ENCODE measurements at places on chromosomes 6 and 20.

DNA sequence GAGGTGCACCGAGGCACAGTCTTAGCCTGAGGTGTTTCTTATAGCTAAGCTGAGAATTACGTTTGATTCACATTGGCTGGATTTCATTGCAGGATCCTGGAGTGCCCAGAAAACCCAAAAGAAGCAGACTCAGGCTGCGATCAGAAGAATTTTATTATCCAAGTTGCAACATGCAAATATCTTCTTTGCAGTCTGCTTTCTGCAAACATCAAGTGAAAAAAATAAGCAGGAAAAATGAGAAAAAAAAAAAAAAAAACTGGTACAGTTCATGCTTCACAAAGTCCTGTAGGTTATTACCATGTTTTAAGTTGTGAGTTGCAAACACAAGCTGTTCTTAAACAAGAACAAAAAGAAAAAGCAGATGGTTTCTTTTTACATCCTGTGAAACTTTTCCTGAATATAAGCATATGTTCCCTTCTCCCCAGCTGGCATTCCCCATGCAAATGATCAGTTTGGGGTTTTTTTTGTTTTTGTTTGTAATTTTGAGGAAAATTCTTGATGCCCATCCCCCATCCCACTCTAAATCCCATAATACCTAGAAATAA lies 349.0 kb downstream of the CBLN4 start:
- no peak for DNase-seq

- DNase-seq: no peak
These were observed 142.3 kb downstream of the ATXN1 start for GRCh38 chr6:16618962-16619361.

DNA sequence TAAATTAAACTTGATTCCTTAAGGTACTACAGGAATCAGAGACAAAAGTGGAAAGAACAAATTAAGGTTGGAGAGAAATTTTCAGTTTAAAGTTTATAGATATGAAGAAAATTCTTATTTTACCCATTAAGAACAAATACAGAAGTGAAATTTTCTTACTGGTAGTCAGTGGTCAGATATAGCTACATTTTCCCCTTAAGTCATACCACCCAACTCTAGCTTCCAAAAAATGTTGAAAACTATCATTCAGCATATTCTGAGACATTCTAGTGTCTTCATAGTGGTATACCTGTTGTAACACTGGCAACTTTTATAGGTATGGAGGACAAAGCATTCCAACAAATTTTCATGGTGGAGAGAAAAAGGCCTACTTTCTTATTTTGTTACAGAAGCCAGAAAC lies 15.6 kb upstream of the SUMO4 start:
- DNase-seq: no peak

GRCh38 chr20:18567739-18568091 lies 483 bp downstream of the SMIM26 start:
- no peak for DNase-seq

GRCh38 chr6:1940381-1940780 lies 305.0 kb downstream of the GMDS start:
- no peak for DNase-seq

DNA sequence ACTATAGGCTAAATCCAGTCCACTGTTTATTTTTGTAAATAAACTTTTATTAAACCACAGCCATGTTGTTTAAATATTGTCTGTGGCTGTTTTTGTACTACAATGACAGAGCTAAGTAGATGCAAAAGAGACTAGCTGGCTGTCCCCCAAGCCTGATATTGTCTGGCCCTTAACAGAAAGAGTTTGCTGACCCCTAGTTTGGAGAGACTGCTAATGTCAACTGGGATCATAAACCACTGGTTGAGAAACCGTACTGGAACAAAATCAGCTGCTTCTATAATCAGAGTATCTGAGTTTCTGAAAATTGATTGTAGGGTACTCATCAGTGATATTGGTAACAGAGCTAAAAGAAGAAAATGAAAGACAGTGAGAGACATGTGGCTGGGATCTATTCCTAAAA lies 102.6 kb upstream of the FAM184A start:
- no peak for DNase-seq

DNA sequence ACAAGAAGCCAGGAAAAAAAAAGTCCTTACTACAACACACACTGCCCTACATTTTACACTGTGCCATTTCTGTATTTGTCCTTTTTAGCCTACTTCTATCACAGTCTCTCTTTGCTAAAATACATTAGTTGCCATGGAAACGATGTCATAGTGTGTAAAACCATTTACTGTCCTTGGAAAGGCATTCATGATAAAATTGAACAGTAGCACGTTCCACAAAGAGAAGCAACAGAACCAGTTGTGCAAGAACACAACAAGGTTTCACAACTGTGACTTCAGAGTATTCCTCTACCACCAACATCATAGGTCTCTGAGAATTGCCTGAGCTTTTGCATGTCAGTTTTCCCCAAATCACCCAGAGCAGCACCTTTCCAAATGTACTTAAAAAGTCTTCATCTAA lies 20.5 kb downstream of the FYN start:
- peak; percentile 46 for DNase-seq

DNA sequence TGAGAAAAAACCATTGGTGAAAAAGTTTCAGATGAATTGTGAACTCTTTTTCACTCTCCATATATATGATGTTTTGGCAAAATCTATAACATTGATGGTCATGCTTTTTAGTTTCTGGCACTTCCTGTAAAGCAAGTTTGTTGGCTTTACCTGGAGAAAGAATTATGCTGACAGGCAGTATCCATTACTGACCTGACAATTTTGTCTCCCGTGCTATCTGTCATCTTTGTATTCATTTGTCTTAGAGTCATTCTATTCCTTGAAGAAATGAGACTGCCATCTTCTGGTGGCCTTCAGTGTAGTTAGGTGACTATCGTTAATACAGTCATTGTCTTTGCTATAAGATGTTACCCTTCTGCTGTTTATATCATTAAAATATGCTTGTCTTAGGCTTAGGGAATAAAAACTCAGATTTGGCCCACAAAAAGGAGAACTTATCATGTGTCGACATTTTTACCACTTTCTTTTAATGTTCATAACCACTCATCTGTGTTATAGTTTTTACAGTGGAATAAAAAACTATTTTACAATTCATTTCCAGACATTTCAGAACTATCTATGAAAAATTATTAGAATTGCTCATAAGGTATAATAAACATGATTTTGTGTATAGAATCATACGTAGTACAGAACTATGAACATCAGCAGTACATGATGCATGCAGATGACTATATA lies 707.0 kb downstream of the EPM2A start:
- peak; percentile 16 for DNase-seq

GRCh38 chr6:142301651-142302391 lies at the start of gene ADGRG6:
Gene ADGRG6 (plus strand): TSS chr6:142302007. CDS start chr6:142302330, 323 bp downstream.
- peak; percentile 3 for DNase-seq

DNA sequence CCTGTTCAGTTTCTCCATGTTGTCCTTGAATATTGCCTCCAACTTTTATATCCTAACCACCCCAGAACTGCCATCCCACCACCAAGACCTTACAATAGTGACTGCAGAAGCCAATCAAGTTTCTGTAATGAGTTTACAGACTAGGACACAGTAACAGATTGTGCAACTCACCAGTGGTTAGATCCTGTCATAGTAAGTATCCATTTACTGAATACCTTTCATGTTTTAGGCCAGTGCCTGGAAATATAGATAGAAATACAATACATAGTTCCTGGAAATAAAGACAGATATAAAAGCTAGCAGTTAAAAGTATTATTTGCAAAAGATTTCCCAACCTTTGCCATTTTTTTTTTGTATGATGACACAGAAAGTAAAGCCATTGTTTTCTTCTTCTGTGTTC lies 471.8 kb upstream of the BTBD3 start:
- no peak for DNase-seq

GRCh38 chr20:40225596-40225995 lies 463.4 kb downstream of the MAFB start:
- DNase-seq: no peak

GRCh38 chr6:108556866-108557493 lies 3.7 kb upstream of the FOXO3 start:
- DNase-seq: no peak

- DNase-seq: no peak
These were observed 7.6 kb downstream of the LEMD2 start for GRCh38 chr6:33781131-33781975.

DNA sequence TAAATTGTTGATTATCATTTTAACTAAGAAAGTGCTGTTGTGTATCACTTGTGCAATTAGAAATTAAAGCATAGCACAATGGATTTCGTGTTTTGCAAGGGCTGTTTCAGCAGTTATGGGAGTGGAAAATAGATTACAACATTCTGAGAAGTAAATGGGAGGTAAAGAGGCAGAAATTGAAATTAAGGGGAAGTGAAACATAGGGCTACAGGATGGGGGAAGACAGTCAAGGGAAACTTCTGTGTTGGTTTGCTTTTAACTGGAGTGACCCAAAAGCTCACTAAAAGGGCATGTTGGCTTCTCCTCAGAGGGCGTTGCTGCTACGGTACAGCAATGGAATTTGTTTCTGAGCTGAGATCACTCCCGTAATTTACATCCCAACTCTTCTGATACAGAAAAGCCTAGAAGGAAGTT lies 147.5 kb downstream of the BCAS1 start:
- DNase-seq: no peak

DNA sequence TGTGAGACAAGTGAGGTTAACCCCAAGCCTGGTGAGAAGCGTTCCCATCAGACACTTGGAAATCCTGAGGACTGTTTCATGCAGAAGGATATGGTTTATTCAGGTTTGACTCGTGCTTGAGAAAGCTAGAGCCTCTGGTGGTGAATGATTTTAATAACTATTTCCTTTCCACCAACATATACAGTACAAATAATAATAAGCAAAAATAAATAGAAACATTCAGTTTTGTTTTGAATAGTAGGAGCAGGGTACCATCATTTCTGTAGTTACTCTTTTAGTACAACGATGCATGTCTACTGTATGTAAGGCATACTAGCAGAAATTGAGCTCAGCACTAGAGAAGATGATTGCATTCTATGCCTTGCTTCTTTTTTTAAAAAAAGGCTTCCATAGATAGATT lies 33.5 kb downstream of the PLG start:
- no peak for DNase-seq

DNA sequence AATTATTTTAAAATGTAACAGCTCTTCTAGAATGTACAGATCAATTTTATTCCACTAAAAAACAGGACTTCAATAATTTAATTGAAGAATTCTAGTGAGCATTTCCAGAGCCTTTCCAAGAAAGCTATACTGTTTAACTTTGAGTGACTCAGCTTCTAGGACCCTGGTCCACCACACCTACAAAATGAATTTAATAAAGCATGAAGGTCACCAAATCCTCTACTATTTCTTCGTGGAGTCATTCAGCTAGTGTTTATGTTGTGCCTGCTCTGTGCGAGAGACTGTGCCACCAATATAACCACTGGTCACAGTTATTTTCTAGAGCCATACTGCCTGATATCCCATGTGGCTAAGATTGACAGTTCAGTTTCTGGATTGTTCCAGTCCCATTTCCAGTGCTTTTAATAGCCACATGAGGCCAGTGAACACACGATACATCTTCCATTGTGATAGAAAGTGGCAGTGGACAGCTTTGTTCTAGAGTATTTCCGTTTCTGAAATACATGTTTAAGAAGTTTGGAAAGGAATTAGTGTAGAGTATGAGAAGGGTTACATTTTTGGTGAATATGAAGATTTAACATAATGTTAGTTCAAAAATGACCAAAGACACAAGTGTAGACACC lies 160.7 kb downstream of the MTHFD1L start:
- no peak for DNase-seq

DNA sequence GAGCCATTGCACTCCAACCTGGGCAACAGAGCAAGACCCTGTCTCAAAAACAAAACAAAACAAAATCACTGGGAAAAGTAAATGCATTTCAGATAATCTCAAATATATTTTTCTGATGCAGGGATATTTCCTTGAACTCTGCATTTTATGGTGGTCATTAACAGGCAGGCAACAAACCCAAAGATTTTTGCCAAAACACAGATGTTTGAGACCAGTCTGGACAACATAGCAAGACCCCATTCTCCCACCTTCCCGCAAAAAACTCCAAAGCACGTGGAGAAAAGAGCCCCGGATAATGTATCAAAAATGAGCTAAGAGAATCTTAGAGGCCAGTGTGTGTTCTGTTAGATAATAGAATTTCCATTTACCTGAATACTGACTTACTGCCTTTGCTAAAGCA lies 44.3 kb downstream of the SLC9A8 start:
- no peak for DNase-seq

DNA sequence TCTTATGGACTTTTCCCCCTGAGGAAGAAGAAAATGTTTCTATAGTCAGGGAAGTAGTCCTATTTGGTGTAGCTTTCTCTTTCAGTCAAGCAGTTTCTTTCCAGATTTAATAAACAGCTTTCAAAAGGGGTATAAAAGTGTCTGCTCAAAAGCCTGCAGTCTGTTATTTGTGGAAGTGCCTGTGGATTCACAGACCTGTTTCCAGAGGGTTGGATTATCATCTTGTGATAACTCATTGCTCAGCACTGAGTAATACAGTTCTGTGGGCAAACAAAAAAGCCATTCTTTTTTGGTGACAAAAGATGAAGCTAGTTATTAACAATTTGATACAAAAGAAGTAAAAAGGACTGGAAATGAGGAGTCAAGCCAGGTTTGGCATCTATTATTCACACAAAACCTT lies 358.2 kb upstream of the ID4 start:
- no peak for DNase-seq

- peak; percentile 88 for DNase-seq
These were observed 4.2 kb downstream of the CLIC5 start for GRCh38 chr6:46011188-46012085.

DNA sequence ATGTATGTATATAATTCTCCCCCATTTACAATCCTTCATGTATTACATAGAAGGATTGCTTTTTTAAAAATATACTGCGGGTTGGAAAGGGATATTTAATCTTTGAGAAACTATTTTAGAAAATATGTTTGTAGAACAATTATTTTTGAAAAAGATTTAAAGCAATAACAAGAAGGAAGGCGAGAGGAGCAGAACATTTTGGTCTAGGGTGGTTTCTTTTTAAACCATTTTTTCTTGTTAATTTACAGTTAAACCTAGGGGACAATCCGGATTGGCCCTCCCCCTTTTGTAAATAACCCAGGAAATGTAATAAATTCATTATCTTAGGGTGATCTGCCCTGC lies 3.6 kb downstream of the FOXC1 start:
- DNase-seq: no peak

- no peak for DNase-seq
These were observed 47.6 kb downstream of the ALDH8A1 start for GRCh38 chr6:134902074-134902861.

- no peak for DNase-seq
These were observed 27.5 kb upstream of the FYN start for GRCh38 chr6:111900735-111901134.
